NCI-H1436 treated with DMSO at 0.1 percent for 48 hours (cell line): ENCODE measurements at places on chromosomes 7 and 10.

GRCh38 chr10:36597756-36598320, 527.6 kb upstream of the ANKRD30A start:
- DNase-seq: no peak

DNA sequence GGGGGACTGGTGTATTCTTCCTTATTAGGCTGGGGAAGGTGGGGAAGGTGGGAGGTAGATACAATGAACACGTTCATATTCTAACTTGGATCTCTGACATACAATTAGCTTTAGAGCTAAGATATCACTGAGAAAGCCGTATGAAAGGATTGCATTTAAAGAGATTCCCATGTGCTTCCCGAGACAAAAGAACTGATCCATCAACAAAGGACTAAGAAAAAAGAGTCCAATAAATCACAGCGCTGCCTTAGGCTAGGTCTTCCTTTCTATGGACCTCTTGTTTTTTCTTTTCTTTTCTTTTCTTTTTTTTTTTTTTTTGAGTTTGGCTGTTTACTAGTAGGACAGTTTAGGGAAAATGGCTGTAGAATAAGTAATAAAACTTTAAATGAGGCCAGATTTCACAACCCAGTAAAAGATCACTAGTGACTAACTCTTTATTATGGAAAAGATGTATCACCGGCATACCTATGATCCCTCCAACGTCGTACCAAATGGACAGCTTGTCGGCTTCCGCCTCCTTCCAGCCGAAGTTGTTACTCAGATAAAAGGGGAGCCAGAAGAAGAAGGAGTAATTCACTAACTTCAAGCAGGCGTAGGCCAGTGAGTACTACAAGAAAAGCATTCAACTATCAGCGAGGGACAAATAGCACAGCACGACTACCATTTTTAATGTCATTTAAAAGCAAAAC, 50.0 kb downstream of the SLC37A3 start:
- no peak for DNase-seq

- DNase-seq: no peak
Observed at GRCh38 chr10:79905322-79906314, 43.3 kb downstream of the SFTPD start.

GRCh38 chr10:34758447-34758996, 56.6 kb downstream of the PARD3 start:
- DNase-seq: no peak

GRCh38 chr7:101453617-101454016, 90.9 kb downstream of the COL26A1 start:
- DNase-seq: no peak

DNA sequence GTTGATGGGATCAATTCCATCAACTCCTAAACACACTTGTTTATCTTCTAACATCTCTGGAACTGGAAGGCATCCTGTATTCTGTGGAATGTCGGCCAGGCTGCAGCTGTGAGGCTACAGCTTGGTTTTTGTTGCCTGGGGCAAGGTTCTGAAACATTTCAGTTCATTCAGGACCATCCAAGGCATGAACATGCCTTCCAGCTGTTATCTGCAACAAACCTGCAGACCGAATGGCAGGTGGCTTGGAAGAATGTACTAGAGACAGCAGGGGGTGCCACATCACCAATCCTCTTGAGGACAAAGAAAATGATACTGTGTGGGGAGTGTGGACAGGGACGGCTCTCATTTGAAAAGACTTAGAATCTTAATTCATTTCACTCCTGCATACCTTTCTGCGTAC, 12.4 kb downstream of the PAPOLB start:
- no peak for DNase-seq

DNA sequence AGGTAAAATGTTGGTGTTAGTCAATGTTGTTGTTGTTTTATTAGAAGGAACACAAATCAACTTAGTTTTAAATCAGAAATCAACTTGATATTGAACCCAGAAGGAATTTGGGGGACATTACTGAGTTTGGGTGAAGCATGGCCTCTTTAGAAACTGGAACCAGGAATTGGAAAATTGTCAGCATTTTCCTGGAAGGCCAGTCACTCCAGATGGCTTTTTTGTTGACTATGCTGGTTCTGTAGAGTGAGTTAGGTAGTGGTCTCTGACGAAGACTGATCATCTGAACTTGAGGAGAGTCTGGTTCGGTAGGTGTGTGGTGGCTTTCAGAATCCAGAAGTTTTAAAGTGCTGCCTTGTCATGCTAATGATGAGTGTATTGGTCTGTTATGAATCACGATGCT, 111.5 kb downstream of the BMPER start:
- DNase-seq: no peak

DNA sequence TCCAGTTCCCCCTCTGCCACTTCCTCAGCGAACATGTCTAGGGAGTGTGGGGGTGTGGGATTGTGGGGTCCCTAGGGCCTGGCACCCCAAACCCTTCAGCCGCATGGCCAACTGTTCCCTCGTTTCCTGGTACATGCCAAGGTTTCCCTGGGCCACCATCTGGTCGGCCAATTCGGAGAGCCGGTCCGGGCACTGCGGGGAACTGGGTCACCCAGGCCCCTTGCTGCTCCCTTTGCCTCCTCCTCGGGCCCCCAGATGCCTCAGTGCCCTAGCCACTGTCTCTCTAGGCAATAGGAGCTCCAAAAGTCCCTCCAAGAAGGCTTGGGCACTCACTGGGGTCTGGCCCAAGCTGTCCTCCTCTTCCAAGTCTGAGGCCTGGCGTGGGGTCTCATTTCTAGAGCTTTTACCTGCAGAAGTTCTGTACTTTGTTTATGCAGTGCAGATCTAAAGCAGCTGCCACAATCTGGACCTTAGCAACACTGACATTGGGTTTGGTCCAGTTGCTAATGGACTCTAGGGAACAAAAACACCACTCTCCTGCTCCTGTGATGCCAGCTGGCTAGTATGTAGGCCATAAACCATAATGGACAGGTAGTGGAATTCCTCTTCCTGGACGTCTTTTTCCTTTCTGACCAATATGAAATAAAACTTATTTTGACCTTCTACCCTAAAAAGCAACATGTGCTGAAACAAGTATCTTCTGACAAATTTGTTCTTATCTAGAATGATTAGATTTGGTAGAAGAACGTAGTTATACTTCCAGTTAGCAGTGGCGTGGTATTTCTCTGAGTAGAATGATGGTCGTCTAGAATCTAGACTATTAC, 172.9 kb downstream of the LRRC4 start:
- no peak for DNase-seq

DNA sequence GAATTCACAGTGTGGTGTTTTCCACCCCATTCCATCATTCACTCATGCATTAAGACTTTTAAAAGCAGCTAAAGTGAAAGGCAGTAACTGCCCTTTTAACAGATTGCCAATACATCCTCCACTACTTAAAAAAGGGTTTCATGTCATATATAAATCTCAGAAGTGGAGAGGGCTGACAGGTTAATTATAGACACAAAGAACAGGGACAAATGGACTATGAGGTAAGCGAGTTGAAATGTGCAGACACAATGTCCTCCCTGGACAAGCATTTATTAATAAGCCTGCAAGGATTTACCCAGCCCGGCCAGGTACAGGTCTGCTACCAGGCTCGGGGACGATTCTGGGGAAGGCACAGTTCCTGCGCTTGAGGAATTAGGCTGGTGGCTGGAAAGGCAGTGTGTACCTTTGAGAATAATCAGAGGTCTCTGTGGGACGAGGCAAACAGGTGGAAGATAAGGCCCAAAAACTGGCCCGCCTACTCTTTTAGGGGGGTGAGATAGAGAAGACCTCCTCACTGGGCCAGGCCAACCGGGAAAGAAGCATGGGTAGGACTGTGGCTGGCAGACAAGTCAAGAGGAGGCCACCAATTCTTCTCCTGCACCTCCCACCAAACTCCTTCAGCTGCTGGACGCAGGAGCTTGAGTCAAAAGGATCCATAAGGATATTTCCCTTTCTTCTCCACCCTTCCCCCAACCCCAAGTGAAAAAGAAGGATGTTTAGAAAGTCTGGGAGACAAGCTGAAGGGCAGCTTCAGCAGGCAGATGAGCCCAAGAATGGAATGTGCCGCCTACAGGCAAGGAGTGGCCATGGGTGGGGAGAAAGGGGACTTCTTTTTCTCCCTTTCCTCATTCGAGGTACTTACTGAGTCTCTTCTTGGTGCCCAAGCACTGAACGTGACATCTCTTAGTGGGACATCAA, 1.5 kb downstream of the PDLIM1 start:
- no peak for DNase-seq

- no peak for DNase-seq
Observed at GRCh38 chr7:98278936-98279335, 2.5 kb upstream of the BRI3 start.

GRCh38 chr10:114526126-114526503, 121.8 kb upstream of the AFAP1L2 start:
- DNase-seq: no peak

DNA sequence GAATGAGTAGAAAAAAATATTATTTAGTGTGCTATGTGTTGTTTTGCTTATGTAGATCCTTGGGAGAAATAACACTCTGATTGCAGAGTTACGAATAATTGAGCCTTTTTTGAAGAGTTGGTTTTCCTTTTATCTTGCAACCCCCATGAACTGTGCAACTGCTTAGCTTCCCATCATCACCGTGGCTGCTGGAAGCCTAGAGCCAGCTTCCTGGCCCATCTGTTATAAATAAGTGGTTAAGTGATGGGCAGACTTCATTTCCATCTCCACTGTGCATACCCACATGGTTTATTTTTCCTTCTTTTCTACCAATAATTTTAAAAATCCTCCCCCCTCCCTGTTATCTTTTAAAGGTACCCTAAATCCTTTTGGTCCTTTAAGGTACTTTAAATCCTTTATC, 554.9 kb upstream of the GALNT17 start:
- DNase-seq: no peak

- DNase-seq: no peak
Observed at GRCh38 chr7:28304290-28304689, 108.0 kb upstream of the CREB5 start.

GRCh38 chr10:15189133-15189885, 20.8 kb upstream of the NMT2 start:
- DNase-seq: no peak

DNA sequence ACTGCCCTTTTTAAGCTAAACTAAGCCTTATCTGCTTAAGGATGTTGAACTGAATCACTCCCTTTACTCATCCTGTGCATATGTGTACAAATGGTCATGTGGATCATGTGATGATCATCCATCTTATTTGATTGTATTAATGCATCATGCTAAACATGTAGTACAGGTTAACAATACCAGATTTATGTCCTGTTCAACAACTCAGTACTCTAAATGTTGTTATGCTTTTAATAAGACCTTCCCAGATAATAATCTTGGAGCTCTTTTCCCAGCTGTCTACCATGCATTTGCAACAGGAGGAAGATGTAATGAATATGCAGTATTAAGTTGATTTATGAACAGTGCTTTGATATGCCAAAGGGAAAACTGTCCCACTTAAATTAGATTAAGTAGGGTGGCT, 318.0 kb downstream of the BICC1 start:
- DNase-seq: no peak

DNA sequence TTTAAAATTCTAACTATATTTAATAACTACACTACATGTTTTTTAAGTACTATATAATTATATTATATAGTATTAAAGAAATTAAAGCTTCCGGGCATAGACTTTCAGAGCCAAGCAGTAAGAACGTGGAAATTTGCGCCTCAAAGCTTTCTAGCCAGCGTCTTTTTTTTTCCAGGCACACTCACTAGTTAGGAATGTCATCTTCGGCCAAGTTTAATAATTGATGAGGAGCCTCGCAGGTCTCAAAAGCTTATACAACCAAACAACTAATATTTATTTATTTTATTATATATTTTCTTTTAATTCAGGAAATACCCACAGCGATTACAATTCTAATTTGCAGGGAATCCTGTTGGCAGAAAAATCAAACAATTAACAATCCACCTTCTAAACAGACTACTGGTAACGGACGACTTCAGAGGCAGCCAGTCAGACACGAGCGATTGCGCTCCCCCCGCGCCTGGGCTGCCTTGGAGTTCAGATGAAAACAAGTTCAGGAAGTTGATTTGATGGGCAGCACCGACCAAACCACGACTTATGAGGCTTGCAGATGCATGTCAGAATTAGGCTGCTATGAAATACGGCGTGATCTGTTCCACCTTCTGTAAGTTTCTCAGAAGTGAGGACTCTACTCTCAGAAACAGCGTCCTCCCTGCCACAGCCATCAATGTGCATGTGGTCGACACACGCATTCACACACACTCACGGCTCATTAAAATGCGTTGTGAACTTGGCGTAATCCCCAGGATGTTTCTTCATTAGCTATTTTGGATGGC, 431.8 kb upstream of the MGMT start:
- no peak for DNase-seq

GRCh38 chr10:97612386-97612785, 20.9 kb downstream of the MORN4 start:
- no peak for DNase-seq

GRCh38 chr10:12717981-12718707, 283.4 kb downstream of the CCDC3 start:
- DNase-seq: no peak

- no peak for DNase-seq
Observed at GRCh38 chr7:100466653-100467605, 2.9 kb upstream of the SPACDR start.

DNA sequence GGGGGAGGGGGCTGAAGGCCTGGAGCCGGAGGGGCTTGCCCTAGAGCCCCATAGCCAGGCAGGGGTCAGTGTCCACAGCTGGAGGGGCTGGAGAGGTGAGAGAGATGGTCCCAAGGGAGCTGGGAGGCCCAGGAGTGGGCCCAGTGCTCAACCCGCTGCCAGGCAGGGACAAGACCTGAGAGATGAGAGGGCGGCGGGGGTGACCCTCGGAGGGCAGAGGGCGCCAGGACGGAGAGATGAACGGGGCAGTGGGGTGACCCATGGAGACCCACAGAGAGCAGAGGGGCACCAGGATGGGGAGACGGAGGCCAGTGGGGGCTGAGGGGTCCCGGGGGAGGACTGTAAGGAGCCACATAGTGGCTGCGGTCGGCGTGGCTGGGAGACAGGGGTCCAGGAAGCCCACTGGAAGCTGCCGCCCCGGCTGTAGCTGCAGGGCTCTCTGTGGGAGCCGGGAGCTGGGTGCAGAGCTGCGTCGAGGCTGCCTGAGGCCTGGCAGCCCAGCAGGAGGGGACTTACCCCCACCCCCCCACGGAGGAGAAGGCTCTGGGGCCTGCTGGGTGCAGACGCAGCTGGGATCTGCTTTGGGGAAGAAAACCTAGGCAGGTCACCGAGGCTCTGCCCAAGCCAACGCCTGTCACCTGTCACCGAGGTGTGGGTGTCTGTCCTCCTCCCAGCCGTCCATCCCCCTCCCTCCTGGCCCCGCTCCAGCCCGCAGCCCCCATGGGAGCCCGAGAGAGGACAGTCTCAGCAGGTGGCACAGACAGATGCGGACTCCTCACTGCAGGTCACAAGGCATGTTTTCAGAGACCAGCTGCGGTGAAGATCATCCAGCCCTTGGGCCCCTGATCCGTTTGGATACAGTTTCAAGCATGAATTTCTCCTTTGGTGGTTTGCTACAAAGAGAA, 25.1 kb downstream of the PWWP2B start:
- peak; percentile 42 for DNase-seq
